ENCODE measurements at places on chromosomes 5 and 9.

DNA sequence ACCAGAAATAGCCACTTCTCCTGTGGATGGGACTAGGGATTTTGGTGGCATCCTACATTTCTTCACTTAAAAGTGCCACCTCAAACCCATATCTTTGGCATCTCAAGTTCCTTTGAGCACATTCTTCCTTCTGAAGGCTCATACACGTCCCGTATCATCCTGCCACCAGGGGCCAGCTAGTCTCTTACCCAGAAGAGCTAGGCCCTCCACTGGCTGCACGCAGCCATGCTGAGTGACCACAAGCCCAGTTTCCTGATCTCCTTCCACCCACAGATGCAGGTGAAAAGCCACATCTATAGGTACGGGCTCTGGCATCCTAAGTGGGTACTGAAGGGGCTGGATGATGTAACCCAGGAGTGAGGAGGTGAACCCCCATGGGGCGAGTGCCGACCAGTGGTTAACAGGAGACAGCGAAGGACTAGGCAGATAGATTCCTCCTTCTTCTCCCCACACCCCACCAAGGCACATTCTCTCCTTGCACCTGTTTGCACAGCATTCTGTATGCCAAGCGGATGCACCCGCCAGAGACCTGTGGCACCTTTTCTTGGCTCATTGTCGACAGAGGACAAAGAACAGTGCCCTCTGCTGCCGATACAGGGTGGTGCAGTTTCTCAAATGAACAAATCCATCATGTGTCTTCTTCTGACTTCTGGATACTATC is 14.4 kb upstream of the SCGB3A1 start:
- no peak for DNase-seq

DNA sequence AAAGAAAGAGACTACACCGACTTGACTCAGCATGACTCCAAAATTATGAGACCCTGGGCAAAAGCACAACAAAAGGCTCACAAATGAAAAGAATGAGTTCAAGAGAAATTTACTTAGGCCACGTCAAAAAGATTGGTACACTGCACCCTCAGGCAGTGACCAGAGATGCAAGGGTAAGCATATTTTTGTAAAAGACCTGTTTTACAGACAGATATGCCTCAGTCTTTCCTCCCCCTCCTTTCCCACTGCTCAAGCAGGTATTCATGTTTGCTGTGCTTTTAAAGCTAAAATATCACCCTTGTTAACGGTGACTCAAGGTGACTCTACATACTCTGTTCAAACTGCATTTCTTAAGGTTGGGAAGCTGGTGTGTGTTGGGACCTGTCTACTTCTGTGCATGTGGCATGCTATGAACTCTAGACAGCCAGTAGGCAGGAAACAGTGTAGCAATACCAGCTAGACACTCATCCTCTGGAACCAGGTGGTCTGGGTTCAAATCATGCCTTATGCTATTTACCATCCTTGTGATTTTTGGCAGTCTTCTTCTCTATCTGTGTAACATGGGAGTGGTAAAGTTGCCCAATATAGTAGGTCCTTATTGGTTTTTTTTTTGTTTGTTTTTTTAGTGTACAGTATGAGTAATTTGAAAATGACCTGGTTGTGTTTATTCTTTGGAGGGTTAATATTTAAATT is 98.7 kb downstream of the TLE4 start:
- DNase-seq, result no peak

- DNase-seq, result no peak
Measured at GRCh38 chr5:165502893-165503691, 1997.7 kb downstream of the MAT2B start.

GRCh38 chr9:134341306-134341705 is 15.1 kb downstream of the RXRA start:
- DNase-seq, result no peak

DNA sequence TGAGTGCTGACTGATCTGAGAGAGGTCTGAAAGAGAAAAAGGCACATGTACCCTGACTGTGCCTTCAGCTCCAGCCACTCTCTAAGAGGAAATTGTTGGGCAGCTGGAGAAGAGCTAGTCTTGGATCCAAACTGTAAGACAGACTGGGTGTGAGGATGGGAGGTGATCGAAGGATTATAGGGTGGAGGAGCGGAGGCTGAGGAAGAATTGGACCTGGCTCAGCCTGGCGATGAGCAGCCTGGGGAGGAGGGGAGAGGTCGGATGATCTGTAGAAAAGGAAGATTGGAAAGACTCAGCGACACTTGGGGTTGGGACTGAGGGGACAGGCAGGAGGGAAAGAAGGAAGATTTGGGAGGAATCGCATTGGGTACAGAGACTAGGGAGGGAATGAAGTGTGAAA is 98.6 kb upstream of the SLC25A48 start:
- no peak for DNase-seq

DNA sequence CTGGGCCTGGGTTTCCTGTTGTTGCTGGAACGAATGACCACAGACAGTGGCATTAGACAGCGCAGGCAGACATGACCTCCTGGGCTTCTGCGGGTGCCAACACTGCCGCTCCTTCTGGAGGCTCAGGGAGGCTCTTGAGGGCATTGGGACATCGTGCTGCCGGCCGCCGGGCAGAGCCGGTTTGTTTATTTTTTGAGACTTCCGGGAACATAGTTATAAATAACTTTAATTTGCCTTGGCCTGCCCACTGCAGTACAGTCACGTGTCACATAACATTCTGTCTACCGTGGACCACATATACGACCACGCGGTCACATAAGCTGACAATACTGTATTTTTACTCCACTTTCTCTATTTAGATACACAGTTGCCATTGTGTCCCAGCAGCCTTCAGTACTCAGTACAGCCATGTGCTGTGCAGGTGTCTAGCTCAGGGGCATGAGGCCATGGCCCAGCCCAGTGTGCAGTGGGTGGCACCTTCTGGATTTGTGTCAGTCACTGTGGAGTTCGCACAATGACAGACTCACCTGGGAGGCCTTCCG is 8.2 kb upstream of the TOR4A start:
- DNase-seq, result no peak

GRCh38 chr5:7925961-7926695 is 57.2 kb downstream of the MTRR start:
- peak; percentile 17 for DNase-seq

DNA sequence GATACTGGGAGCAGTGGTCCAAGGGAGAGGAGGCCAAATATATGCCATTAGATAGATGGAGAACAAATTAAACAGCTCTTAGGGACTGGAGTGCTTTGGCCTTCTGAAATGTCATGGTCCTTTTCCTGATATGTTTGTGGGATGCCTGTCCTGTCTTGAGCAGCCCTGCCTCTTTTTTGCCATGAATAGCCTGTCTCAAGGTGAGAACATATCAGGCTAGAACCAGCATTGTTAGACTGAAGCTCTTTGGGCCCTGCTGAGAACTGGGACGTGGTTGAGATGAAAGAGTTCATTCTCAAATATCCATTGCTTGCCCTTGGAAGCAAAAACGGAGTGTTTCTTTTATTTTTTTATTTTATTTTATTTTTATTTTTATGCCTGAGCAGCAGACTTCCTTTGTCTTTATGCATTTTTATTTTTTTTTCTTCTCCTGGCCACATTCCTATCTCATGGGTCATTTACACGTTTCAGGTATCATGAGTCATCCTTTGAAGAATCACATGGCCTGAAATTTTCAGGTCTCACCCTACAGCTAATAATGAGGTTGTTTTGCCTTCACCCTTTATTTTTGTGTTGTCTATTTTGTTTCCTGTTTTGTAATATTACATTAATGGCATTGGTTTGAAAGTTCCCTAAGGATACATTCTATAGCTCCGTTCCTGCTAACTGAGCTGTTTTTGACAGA is 371.4 kb downstream of the PSAT1 start:
- no peak for DNase-seq

DNA sequence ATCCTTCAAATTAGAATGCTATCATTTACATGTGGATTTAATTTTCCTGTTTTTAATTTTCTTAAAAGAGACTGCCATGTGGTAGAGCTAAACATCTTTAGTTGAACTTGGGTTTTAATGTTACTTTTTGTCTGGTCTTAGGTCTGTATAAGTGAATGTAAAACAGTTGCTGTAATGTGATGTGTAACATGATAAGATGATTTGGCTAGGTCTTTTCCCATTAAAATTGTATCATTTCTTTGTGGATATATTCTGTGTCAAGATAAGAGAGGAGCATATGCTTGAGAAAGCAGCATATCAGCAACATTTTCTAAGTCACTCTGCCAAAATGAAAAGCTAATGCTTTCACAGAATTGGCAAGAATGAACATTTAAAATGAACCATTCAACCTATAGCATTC is 18.5 kb downstream of the TMEM167A start:
- no peak for DNase-seq

DNA sequence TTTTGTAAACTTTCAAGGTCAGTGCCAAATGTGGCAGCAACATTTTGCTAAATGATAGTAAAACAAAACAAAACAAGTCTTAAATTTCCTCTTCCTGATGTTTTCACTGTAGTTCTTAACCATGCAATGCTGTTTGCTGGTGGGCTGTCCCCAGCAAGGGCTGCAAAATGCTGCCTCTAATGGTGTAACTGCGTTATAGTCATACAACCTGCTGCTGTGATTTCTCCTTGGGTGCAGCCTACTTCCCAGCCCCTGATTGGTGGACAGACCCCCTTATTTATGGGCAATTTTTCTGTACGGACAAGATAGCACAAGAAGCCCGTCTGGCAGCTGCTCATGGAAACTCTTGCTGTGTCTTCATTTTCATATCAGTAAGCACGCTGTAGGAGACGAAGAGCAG is 26.6 kb upstream of the PIP5K1B start:
- no peak for DNase-seq

- DNase-seq, result no peak
Measured at GRCh38 chr9:19967888-19968459, 179.1 kb upstream of the SLC24A2 start.

- no peak for DNase-seq
Measured at GRCh38 chr9:125889112-125889475, 141.9 kb downstream of the PBX3 start.

DNA sequence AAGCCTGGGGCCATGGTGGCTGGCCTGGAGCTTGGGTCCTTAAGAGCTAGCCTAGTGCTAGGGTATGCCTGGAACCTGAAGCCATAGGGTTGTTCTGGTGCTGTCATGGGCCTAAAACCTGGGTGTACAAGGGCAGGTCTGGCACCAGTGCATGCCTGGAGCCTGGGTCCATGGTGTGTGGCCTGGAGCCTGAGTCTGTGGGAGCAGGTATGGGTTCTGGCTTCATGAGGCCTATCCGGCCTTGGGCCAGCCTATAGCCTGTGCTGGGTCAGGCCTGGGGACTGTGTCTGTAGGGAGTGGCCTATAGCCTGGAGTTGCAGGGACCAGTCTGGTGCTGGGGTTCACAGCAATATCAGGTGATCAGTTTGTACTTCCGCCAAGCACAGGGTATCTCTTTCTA is 347.2 kb upstream of the MEF2C start:
- no peak for DNase-seq

- no peak for DNase-seq
Measured at GRCh38 chr9:76667521-76667957, 96.7 kb upstream of the PCA3 start.

DNA sequence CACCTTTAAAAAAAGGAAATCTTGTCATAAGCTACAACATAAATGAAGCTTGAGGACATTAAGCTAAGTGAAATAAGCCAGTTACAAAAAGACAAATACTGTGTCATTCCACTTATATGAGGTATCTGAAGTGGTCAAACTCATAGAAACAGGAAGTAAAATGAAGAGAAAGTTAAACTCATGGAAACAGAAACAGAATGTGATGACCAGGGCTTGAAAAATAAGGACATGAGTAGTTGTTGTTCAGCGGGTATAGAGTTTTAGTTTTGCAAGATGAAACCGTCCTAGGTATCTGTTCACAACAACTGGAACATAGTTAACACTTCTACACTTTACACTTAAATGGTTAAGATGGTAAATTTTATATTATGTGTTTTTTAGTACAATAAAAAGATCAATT is 47.8 kb upstream of the SLC1A3 start:
- DNase-seq, result no peak

DNA sequence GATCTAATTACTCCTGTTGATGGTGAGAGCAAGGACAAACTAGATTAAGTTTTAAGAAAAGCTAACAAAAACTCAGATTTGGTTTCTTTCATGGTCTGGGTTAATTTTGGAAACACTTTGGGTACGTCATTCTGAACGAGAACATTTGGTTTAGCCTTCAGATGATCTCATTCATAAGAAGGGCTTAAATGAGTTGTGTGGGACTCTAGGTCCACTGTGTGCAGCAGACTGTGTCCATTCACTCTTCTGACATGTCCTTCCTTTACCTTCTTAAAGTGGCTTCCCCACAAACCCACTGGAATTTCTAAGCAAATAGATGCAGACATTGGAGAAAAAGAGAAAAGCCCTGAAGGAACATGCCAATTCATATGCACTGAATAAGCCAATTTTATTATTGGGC is 96.8 kb downstream of the FBXO4 start:
- no peak for DNase-seq

- no peak for DNase-seq
Measured at GRCh38 chr5:67090593-67090992, 106.0 kb downstream of the CD180 start.

GRCh38 chr9:15999422-16000339 is 446.8 kb downstream of the CCDC171 start:
- DNase-seq, result peak; percentile 59

GRCh38 chr5:126878085-126878484 is 101.1 kb downstream of the LMNB1 start:
- DNase-seq, result no peak

DNA sequence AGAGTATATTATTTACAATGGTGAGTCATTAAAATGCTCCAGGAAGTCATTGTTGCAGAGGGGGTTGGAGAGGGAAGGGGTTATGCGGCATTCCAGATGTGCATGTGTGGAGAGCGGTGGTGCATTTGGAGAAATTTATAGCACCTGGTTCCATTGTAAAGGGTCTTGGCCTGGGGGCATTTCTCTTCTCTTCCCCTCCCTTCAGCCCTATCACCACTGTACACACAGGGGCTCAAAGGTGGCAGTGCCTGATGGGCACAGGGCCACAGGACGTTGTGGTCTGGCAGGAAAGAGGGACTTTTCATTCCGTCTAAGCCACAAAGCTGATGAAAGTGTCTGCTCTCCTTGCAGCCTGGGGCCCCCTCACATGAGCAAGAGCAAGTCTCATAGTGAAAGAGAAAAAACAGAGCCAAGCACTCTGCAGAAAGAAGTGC is 442.4 kb upstream of the ZNF462 start:
- DNase-seq, result no peak

DNA sequence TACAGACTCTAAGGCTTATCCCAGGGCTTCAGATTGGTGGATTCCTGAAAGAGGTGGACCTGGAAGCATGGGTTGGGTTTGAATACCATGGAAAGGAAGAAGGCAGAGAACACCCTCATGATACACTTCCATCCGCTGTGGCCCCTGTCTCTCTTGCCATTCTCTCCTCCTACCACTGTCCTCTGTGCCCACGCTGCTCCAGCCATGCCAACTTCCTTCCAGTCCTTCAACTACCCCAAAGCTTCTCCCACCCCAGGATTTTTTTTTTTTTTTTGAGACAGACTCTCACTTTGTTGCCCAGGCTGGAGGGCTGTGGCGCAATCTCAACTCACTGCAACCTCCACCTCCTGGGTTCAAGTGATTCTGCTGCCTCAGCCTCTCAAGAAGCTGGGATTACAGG is 1.7 kb upstream of the SPARC start:
- DNase-seq, result no peak

DNA sequence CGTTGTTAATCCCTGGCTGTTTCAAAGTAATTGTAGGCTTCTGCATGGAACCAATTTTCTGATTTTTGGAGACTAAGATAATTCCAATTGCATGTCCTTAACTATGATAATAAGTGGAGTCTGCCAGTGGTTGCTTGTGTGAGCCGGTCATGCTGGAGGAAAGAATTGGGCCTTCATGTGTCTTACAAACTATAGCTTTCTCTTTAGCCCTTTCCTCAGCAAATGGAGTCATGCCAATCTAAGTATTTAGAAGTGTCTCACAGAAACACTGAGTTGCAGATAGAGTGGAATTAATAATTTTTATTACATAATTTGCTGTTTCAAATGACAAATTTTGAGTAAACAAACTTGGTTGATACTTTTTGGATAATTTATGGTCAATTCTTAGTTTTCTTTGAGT is 200.4 kb downstream of the FBXL7 start:
- DNase-seq, result no peak

Data from amniotic stem cell (primary cell).